Dorsolateral prefrontal cortex (tissue), 122 donors: ENCODE measurements at places on chromosomes 12 and 14. TPM values are rescaled to one million over a fixed set of nuclear protein-coding genes. Genes with fewer than 3 reads are reported as not detected.

NKX2-1 gene
- 0.41 TPM for total RNA-seq

TIGAR gene
- total RNA-seq: 13.8 TPM

MFAP5 gene
- not detected for total RNA-seq

CEBPE gene
- not detected for total RNA-seq

CDKN3 gene
- total RNA-seq: 5.5 TPM

ARHGAP9 gene
- total RNA-seq: 11.0 TPM

PRKD1 gene
- 30.6 TPM for total RNA-seq

CLEC4D gene
- not detected for total RNA-seq

MYO1A gene
- 0.67 TPM for total RNA-seq

LMBR1L gene
- 89.0 TPM for total RNA-seq

MANSC1 gene
- 24.7 TPM for total RNA-seq

LUM gene
- 3.9 TPM for total RNA-seq

BEST3 gene
- total RNA-seq: 2.4 TPM

PLD4 gene
- 6.1 TPM for total RNA-seq

TMEM19 gene
- 18.1 TPM for total RNA-seq

FGF6 gene
- not detected for total RNA-seq

SMOC1 gene
- total RNA-seq: 14.3 TPM

TRHDE gene
- 39.2 TPM for total RNA-seq
